ENCODE measurements at places on chromosomes 7 and 10.

- peak; percentile 78 for DNase-seq
Measured at GRCh38 chr10:124741281-124741921, 2.8 kb downstream of the FAM53B start.

GRCh38 chr10:110655320-110655719 lies 11.2 kb downstream of the RBM20 start:
- no peak for DNase-seq

- peak; percentile 49 for DNase-seq
Measured at GRCh38 chr7:38222481-38223096, 44.5 kb downstream of the STARD3NL start.

- no peak for DNase-seq
Measured at GRCh38 chr7:39313974-39314373, 252.2 kb upstream of the YAE1 start.

GRCh38 chr7:20133803-20134202 lies 83.4 kb downstream of the MACC1 start:
- no peak for DNase-seq

DNA sequence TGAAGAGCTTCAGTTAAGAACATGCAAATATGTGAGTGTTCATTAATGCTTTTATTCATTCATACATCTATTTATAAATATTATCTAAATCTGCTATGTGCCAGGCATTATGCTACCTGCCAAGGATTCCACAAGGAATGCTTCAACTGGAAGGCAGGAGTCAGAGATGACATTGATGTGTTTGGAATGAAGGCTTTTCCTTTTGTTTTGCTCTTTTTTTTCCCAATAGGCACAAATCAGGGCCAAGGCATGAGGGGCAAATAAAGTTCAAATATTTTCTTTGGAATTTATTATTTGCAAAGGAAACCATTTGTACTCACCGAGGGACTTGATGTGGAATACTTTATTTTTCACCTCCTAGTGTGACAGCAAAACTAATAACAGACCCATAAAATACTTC lies 530.3 kb downstream of the ARL4A start:
- DNase-seq: no peak

DNA sequence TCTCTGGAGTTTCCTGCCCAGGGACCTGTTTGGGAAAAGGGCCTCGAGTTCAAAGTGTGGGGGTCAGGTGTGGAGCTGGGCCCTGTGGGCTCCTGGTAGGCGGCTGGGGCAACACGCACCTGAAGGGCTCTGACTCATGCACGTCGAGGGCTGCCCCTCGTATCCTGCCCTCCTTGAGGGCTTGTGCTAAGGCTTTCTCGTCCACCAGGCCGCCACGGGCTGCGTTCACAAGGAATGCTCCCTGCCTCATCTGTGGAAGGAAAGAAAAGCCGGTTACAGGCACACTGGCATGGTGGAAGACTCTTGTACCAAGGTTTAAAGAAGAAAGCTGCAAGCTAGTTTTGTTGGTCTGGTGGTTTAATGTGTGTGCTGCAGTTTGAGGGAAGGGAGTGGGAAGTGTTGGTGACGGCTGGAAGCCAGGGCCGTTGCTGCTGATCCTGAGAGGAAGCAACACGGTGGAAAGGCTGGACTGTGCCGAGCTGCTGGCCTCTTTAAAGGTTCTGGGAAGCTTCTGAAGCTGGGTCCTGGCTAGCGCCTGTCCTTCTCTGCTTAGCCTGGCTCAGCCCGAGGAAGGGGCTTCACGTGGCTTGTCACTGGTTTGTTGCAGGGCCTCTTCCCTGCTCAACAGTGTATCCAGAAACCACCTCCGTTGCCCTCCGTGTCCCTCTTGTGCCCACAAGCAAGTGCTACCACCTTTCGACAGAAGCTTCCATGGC lies 52.0 kb downstream of the ZRANB1 start:
- DNase-seq: no peak
